ENCODE measurements at places on chromosomes 2 and 18.

DNA sequence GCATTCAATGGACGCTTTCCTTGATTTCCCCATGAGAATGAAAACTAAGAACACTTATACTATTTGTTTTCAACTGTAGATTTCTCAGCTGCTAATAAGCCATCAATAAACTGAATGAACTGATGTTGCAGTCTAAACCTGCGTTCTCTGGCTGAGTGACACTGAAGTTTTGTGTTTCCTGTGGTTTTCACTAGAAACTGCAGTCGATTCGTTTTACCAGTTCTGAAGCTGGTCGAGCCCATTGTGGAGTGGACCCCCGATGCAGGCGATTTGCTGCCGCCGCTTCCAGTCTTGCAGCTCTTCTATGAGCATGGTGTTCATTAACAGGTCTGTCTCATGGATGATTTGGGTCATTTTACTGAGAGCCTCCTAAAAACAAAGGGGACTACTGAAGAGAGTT lies 50.6 kb upstream of the STAT1 start:
- DNase-seq = no peak

DNA sequence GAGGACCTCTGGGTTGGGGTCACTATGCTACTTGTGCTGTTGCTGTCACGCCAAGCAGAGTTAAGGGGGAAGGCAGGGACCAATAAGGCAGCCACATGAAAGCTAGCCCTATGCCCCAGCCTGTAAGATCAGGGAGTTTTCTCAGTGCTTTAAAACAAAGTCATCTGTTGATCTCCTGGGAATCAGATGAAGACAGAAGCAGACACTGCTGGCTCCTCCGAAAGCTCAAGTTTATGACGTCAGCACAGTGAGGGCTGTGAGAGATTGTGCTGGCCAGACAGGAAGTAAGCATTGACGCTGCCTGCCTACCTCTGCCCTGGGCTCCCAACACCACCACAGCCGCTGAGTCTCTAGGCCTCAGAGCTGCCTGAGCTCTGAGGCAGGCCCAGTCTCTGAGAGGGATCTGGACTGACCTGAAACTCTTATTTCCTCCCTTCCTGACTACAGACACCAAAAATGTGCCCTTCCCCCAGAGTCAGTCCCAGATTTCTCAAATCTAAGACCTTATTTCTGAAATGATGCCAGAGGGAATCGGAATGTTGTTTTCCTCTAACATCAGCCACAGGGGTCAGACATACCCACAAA lies 118.1 kb upstream of the EPAS1 start:
- peak; percentile 93 for DNase-seq

GRCh38 chr18:24064391-24065100 lies 50.0 kb downstream of the TTC39C start:
- no peak for DNase-seq

GRCh38 chr2:119536211-119536610 lies 8.0 kb upstream of the CFAP221 start:
- no peak for DNase-seq

DNA sequence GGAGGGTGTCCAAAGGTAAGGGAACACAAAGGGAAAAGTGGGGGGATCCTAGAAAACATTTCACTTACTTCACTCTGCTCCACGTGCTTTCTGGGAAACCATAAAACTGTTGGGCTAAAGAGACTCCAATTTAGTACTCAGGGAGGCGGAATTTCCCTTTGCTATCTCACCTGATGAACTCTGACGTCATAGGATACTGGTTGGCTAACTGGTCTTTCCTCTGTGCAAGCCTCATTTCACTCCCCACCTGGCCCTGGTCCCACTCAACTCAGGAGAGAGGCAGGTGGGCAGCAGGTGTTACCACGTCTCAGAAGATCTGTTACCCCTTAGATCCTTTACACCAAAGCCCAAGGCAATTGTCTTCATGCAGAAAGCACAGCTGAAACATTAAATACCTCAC lies 51.8 kb upstream of the PMAIP1 start:
- no peak for DNase-seq

GRCh38 chr2:98555696-98556095 lies 52.6 kb downstream of the COA5 start:
- DNase-seq = no peak

DNA sequence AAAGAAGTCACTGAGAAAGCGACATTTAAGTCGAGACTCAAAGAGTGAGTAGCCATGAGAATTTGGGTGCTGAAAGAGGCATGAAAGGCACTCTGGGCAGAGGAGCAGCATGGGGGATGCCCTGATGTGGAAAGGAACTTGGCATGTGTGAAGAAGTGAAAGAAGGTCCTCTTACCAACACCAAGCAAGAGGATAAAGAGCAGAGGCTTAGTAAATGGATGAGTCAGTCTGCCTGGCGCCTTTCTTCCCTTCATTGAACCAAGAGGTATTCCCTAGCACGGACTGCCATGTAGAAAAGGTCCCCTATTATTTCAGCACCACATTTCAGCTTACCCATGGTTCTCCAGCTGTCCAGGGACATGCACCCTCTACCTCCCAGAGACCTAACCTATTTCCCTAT lies 221.1 kb upstream of the NRP2 start:
- no peak for DNase-seq

GRCh38 chr2:204973616-204974015 lies 428.3 kb downstream of the PARD3B start:
- no peak for DNase-seq

GRCh38 chr2:155525199-155525598 lies 807.3 kb downstream of the NR4A2 start:
- DNase-seq = no peak

DNA sequence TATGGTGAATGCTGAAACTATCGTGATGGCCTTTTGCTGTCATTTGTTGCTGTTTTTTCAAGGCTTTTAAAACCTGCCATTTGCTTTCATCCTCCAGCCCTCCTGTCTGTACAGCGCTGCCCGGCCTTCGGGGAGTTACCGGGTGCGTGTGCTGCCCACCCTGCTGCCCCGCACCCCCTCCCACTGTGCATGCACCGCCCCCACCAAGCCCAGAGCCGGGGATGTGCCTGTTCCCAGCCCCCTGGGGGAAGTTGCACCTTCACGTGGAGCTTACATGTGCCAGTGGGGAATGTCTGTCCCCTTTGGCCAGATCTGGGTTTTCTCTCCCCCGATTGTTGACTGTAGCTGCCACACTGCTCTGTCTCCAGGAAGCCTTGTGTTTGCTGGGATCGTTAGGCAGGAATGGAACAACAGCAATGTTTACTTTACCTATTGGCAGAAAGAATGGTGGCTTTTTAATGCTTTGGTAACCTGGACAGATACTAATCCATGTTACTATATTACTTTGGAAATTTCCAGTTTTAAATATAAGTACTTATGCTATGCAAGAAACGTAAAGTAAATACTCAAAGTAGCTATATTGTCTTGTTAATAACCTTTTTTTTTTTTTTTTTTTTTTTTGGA lies 64.8 kb upstream of the RBM44 start:
- DNase-seq = no peak

- DNase-seq = no peak
Observed at GRCh38 chr2:134225841-134226240, 28.0 kb upstream of the MGAT5 start.
